ENCODE measurements at places on chromosomes 13 and 19.

DNA sequence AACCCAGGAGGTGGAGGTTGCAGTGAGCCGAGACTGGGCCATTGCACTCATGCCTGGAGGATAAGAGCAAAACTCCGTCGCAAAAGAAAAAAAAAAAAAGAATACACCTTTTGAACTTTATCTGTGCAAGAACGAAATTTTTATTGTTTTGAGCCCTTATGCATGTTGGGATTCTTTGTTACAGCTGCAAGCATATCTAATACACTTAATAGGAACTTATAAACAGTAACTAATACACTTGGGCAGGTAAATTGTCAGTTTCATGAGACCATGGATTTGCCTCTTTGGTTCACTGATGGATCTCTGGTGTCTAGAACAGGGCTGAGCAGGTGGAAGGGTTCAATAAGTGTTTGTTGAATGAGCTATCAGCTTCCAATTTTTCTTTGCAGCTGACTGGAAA, 108.1 kb downstream of the CACNA1A start:
- DNase-seq = no peak

- DNase-seq = no peak
Measured at GRCh38 chr13:69194130-69194529, 913.5 kb upstream of the ATXN8OS start.

GRCh38 chr13:25253702-25254101, 33.6 kb downstream of the MTMR6 start:
- DNase-seq = no peak

DNA sequence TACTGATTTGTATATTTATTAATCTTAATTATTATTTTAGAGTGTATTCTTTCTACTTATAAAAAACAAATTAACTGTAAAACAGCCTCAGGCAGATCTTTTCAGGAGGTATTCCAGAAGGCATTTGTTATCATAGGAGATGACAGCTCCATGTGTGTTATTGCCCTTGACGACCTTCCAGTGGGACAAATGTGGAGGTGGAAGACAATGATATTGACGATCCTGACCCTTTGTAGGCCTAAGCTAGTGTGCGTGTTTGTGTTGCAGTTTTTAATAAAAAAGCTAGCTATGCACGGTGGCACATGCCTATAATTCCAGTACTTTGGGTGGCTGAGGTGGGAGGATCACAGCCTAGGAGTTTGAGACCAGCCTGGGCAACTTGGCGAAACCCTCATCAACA, 46.7 kb downstream of the NDFIP2 start:
- DNase-seq = no peak

GRCh38 chr19:18430417-18431144, 7.4 kb downstream of the ISYNA1 start:
- no peak for DNase-seq

Data from CMK (cell line).